ENCODE measurements at places on chromosomes 16 and 17. TPM values are rescaled to one million over a fixed set of nuclear protein-coding genes. Genes with fewer than 3 reads are reported as not detected.

RNF222 gene
- not detected for total RNA-seq

MMP2 gene
- total RNA-seq = 261 TPM

RHBDF1 gene
- 79.2 TPM for total RNA-seq

MPO gene
- 0.63 TPM for total RNA-seq

ELMO3 gene
- total RNA-seq = 0.97 TPM

FA2H gene
- 0.49 TPM for total RNA-seq

MT1G gene
- total RNA-seq = 49.1 TPM

KARS1 gene
- 69.8 TPM for total RNA-seq

CLEC18A gene
- 1.9 TPM for total RNA-seq

NKD1 gene
- total RNA-seq = 55.2 TPM

KRT25 gene
- total RNA-seq = not detected

FAM83G gene
- total RNA-seq = 12.9 TPM

SHCBP1 gene
- total RNA-seq = 1.6 TPM

APOH gene
- not detected for total RNA-seq

GALR2 gene
- not detected for total RNA-seq

PRKCB gene
- 6.3 TPM for total RNA-seq

CSH2 gene
- total RNA-seq = not detected

CDR2L gene
- total RNA-seq = 23.6 TPM

AKAP1 gene
- 62.4 TPM for total RNA-seq

ACAP1 gene
- 21.8 TPM for total RNA-seq

CCP110 gene
- total RNA-seq = 26.2 TPM

WSCD1 gene
- total RNA-seq = 10.7 TPM

FGF11 gene
- total RNA-seq = 1.2 TPM

RILP gene
- 7.0 TPM for total RNA-seq

SECTM1 gene
- total RNA-seq = 9.9 TPM

EPN3 gene
- not detected for total RNA-seq

CRAMP1 gene
- 17.3 TPM for total RNA-seq

Data from aorta (tissue), 5 donors.